Heart right ventricle (tissue), 16 donors: ENCODE measurements at places on chromosomes 2 and 18. TPM values are rescaled to one million over a fixed set of nuclear protein-coding genes. Genes with fewer than 3 reads are reported as not detected.

SCN1A gene
- polyA plus RNA-seq: 0.22 TPM

PDE11A gene
- 0.12 TPM for polyA plus RNA-seq

CENPA gene
- 0.25 TPM for polyA plus RNA-seq

GALR1 gene
- under 0.01 TPM for polyA plus RNA-seq

CCDC68 gene
- polyA plus RNA-seq: 3.9 TPM

RAX gene
- polyA plus RNA-seq: not detected

DNA sequence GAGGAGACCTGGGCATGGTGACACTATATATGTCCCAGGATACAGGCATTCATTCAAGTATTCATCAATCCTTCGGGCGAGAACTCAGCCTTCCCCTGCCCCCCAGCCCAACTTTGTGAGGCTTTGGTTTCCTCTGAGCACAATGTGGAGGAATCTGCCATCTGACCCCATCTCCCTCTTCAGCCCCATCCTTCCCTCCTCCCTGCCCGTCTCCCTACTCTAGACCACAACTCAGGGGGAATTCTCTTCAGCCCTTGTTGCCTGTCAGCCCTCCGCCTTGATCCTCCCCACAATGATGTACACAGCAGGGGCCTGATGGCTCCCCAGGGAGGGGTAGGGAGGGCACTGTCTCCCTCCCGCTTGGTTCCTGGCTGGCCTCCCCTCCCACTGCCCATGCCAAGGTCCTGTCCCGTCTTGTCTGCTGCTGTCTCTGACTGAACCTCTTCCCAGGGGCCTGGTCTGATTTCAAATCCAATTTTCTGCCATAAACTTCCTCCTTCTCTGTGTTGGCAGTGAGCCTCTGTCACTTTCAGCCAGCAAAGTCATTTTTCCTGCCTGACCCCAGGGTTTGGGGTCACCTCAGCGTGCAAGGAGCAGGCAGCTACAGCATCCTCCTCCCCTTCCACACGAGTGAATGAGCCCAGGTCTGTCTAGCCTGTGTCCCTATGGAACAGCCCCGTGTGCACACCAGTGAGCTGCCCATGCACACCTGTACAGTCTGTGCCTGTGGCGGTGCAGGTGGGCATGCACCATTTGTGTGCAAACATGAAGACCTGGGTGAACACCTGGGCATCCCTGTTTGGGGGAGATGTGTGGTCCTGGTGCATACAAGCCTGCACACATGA lies 197.3 kb downstream of the CELF4 start:
- no peak for DNase-seq

DNA sequence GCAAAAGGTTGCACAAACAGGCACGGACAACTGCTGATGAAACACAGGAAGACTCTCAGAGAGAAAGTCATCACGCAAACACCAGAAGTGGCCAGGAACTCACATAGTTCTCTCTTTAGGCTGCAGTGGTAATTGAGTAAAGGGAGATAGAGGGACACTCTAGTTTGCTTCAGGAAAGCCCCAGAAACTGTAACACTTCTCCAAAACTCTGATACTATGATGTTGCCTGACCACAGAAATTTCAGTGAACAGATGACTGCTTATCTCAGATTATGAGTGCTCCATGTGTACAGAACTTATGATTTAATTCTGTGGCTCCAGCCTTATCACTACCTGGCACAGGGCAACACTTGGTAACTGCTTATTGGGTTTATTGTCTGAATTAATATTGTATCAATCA lies 311.5 kb upstream of the GYPC start:
- DNase-seq: no peak

DNA sequence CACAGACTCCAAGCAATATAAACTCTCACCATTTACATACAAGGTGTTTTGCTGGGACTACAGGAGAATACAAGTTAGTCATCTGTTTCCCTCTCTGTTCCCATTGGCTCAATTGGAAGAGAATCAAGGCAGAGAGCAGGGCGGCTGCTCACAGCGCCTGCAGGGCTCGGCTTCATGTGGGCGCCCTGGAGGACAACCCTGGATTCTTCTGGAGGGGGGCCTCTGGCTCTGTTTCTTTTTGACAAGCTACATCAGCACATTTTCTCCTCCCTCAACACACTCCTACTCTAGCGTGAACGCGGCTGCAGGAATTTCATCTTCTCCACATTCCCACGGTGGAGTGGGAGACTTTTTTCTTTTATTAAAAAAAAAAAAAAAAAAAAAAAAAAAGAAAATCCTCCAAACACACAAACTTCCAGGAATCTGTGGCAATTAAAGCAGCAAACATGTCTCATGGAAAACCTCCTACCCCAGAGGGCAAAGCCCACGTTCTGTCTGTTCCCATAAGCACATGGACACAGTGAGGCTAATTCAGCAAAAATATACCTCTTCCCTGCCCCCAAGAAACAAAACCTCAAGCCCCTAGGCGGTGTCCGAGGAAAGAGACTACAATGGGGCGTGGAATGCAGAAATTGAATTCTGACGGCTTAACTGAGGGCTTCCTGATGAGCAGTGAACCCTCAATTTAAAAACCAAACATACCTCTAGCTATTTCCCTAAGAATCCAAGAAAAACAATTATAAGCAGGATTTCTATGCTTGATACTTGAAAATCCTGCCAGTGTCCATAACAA lies 50.6 kb downstream of the PARD6G start:
- DNase-seq: no peak

DNA sequence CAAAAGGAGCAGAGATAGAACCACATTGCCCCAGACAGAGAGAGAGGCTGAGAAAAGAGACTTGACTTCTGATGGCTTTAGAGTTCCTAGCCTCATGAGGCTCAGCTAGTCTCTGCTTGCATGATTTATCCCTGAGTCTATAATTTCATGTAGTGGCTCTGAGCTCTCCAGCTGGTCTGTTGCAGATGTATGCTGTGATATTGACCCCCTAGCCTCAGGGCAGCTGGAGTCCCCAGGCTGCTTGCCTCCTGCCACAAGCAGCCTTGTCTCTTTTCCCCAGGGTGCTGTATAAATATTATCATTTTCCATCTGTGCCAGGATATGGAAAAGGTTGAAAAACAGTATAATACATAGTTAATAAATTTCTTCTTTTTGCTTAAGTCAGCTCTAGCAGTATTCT lies 467.6 kb upstream of the CWC22 start:
- DNase-seq: no peak

DNA sequence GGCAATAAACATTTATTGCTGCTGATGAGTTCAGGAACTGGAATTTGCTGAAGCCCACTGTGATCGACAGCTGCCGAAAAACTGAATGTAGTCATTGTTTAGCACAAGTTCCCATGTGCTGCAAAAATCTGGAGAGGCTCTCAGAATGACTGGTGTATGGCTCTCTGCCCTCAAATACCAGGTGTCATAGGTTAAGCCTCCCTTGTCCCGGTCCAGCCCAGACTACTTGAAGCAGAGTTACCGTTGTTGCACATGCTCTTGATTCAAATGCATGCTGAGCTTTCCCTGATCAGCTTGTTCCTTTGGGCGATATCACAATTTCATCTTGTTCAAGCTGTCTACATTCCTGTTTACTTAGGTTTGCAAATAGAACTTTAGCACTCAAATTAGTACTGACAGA lies 625.2 kb downstream of the CPS1 start:
- DNase-seq: no peak

- DNase-seq: no peak
Observed at GRCh38 chr2:41775366-41776025, 272.3 kb upstream of the PKDCC start.

DNA sequence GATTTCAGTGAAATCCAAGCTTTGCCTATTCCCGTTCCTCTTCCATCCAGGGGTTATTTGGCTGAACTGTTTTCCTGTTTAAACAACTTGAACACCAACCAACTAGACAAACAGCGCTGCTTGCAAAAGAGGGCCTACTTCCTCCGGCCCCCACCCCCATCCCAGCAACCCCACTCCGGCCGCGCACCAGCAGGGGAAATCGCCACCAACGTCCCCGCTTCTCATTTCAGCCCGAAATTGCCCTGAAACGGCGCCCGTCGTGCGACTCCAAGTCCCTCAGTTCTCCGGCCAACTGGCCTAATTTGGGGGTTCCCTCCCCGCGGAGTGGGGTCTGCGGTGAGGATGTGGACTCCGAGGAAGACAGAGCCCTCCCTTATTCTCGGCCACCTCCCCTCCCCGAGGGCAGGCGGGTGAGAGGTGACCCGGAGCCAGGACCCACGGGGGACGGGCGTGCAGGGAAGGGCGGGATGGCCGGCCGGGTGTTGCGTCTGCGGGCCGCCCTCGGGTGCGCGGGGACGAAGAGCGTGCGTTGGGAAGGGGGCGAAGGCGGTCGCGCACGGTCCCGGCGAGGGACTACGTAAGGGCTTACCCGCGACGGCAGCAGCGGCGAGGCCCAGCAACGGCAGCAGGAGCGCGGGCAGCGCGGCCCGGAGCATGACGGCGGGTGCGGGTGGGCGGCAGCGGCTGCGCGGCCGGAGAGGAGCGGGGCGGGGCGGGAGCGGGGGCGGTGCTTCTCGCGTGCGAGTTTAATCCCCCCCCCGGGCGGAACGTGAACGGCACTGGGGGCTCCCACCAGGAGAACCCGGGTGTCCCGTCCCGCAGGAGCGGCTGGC lies at the start of gene CD302:
Gene CD302 (minus strand): TSS at position 666 of the 833 bp plus-strand sequence. CDS start 10 bp downstream, at position 656.
- peak; percentile 86 for DNase-seq
